ENCODE measurements at places on chromosomes 12 and 14. TPM values are rescaled to one million over a fixed set of nuclear protein-coding genes. Genes with fewer than 3 reads are reported as not detected.

DNA sequence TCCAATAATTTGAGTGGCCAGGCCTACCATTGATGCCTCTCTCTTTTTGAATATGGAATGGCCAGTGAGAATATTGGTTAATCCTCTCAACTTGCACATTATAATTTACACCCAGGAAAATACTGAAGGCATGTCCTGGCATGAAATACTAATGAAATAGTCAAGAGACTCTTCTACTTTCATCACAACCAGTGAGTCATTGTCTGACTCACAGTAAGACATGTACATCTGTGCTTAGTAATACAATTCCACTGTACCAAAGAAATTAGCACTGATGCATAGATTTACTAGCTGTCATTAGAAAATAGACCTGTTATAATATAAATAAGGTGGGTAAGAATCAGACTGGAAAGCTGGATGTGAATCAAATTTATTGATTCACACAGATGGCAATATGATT is 31.6 kb downstream of the KCNC2 start:
- peak; percentile 95 for DNase-seq

The PFDN5 gene
- total RNA-seq, result 254 TPM

The REC8 gene
- 1.6 TPM for total RNA-seq

DNA sequence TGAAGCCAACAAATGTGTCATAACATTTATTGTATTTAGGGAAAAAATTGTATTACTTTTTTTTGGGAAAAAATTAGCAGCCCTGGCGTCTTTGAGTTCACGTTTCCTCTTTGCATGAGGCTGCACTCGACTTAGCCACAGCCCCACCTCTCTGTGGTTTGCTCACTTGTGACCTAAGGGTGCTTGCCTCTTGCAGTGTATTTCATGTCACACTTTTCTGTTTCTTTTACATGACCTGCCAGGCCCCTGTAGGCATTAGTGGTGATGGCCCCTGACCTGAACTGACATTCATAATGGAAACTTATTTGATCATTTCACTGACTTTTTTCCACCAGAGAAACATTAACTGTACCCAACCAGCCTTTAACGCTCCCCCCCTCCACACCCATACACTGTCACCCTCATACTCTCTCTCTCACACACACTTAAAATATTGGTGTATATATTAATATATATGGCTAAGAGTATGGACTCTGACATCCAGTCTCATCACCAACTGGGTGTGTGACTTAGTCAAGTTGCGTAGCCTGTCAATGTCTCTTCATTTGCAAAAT is 122.9 kb downstream of the PRKCH start:
- DNase-seq, result no peak

The PTGDR gene
- total RNA-seq, result not detected

DNA sequence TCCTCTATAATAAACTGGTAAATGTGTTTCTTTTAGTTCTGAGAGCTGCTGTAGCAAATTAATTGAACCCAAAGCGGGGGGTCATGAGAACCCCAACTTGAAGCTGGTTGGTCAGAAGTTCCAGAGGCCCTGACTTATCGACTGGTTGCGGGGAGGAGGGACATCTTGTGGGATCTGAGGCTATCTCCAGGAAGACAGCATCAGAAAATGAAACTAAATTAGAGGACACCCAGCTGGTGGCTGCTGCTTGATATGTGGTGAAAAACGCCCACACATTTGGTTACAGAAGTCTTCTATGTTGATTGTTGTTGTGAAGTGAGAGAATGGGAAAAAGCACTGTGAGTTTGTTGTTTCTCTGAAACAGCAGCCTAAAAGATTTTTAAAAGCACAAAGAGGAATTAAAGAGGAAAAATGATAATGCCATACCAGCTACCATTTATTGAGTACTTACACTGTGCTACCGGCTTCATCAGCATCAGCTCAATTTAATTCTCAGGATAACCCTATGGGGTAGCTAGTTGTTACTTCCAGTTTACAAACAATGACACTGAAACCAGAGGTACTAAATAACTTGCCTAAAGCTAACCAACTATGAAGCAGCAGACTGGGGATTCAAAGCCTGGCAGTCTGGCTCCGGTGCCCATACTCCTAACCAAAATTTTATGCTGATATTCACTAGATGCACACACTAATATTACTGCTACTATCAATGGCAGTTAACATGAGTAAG is 24.3 kb downstream of the DDX24 start:
- DNase-seq, result no peak

The FBXO34 gene
- total RNA-seq, result 14.0 TPM

DNA sequence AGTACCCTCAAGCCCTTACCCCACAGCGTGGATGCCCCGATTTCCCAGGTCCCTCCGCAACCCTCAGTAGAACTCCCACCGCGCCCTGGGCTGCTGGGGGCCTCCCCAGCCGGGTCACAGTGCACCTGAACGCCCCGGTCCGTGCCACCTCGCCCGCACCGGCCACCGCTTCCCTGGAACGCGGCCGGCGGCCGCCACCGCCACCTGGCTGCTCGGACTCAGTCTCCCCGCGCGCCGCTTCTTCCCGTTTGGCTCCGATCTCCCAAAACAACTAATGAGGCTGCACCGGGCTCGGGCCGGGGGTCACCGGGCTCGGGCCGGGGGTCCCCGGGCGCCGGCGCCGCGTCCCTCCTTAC is 1.0 kb downstream of the ITPK1 start:
- DNase-seq, result no peak

DNA sequence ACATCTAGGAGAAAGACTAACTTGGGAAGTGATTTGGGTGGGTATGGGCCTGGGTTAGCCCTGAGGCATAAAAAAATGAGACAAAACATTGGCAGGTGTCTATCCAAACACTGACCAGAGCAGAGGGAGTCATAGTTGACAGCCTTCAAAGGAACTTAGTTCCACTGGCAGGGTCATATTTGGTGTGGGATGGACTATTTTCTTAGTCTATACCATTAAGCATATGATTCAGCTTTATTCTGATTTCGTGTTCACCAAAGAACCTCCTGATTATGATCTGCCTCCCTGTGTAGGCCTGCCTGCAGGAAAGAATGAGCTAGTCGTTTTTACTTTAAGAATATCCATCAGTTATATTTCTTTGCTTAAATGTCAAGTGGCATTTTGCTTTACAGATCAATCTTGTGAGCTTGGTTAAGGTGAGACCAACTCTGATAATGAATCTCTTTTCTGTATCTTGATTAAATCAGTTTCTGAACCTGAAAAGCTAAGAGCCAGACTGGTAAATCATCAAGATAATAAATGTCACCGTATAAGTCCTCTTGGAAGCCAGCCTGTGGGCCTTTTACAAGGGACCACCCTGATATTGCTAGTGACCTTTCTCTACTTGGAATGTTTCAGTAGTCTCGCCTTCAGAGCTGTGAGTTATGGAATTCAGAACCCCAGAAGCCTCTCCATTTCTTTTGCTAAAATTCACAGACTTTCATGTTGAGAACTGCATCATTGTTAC is 182.9 kb downstream of the MON2 start:
- DNase-seq, result no peak

- DNase-seq, result no peak
Observed at GRCh38 chr12:28578361-28578760, 388.1 kb downstream of the CCDC91 start.

- no peak for DNase-seq
Observed at GRCh38 chr14:94052662-94053061, 26.5 kb downstream of the OTUB2 start.

DNA sequence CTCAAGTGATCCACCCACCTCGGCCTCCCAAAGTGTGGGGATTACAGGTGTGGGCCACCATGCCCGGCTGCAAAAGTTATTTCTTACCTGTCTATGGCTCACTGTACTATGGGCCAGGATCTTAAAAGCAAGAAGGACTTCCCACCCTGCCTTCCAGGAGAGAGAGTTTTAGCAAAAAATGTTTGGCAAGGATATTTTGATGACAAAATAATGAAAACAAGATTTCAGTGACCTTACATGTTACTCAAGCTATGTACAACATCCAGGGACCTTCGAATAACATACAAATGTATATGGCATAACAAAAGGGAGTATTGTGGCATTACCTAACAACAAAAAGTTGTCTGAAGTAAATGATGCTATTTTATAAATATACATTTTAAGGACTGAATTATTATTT is 55.1 kb downstream of the ANO6 start:
- DNase-seq, result no peak

The TCL1B gene
- not detected for total RNA-seq

DNA sequence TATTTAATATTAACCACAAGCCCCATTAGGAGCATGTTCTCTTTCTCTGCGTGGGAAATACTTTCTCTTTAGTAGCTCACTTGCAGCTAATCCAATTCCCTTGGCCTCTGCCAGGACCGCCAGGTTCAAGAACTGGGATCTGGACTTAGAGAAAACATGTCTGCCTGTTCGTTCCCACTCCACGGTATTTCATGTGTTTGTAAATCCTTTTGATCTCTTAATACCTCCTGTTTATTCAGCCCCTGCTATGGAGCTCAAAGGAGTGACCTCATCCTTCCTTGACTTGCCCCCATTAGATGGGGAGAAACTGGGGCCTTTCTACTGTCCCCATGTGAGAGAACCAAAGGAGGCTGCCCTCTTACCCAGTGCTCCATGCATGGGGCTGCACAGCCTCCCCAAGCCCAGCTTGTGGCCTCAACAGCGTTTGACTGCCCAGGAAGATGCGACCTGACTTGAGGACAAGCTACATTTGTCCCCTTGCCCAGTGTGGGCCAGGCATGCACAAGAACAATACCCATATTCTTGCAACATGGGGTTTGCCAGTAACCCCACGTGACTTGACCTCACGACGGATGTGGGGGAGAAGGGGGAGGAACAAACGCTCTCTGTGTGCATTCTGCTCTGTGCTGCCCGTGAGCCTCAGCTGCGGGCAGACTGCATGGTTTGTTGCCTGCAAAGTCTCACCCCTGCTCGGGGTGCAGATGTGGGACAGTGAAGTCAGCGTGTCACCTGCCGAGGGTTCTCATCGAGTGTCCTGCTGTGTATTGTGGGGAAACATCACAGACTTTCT is 30.3 kb downstream of the CD9 start:
- DNase-seq, result no peak

The LMO3 gene
- 179 TPM for total RNA-seq

GRCh38 chr12:51869496-51869865 is 18.4 kb upstream of the ANKRD33 start:
- DNase-seq, result no peak

GRCh38 chr14:59529189-59529588 is 44.9 kb downstream of the JKAMP start:
- peak; percentile 31 for DNase-seq

GRCh38 chr12:13186302-13186701 is 10.2 kb upstream of the EMP1 start:
- DNase-seq, result no peak

The ASIC1 gene
- total RNA-seq, result 1.2 TPM

- DNase-seq, result no peak
Observed at GRCh38 chr12:52579468-52580465, 6.1 kb upstream of the KRT74 start.

- no peak for DNase-seq
Observed at GRCh38 chr14:102817942-102818940, 41.0 kb downstream of the TRAF3 start.

GRCh38 chr12:127393896-127394295 is 873.1 kb upstream of the TMEM132C start:
- peak; percentile 77 for DNase-seq

DNA sequence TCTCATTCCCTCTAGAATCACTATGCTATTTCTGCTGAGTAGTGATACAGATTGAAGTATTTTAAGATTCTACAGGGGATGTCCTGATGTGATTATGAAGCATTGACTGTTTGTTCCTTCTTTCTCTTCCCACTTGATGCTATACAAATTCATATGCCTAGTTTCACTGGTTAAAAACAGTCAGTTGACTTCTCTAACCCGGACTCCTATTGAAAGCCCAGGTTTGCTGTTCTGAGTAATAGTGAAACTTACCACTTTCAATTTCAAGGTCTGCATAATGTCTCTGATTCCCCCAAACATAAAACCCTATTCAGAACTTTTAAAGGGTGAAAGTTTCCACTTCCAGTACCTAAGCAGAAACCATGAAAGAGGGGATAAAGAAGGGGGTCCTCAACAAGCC is 117.7 kb upstream of the RPL10L start:
- no peak for DNase-seq

The FOXG1 gene
- total RNA-seq, result not detected

DNA sequence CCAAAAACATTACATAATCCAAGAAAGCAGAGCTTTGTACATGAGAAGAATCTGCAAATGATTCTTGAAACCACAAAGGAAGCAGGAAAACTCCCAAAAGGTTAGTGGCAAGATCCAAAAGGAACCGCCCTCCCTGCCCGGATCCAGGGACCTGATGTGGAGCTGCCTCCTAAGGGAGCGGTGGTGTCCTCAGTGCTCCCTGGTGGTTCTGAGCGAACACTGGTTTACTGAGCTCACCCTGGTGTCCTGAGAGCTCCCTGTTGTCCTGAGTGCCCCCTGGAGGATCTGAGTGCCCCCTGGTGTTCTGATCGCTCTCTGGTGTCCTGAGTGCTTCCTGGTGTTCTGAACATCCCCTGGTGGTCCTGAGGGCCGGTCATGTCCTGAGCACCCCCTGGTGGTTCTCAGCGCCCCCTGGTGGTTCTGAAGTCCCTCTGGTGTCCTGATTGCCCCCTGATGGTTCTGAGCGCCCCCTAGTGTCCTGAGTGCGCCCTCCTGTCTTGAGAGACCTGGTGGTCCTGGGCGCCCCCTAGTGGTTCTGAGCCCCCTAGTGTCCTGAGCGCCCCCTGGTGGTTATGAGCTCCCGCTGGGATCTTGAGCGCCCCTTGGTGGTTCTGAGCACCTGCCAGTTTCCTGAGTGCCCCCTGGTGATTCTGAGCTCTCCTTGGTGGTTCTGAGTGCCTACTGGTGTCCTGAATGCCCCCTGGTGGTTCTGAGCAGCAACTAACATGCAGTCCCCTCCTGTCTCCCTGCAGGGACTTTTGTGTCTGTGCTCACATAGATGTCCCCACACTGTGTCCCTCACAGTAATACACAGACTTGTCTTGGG is 891.1 kb downstream of the TMEM121 start:
- DNase-seq, result peak; percentile 5
